Bronchial epithelial cell (primary cell): ENCODE measurements at places on chromosomes 2 and 18.

- no peak for DNase-seq
These were observed 46.5 kb downstream of the ZFP36L2 start for GRCh38 chr2:43179942-43180341.

GRCh38 chr2:63406641-63407040 is 181.6 kb downstream of the WDPCP start:
- DNase-seq = no peak

DNA sequence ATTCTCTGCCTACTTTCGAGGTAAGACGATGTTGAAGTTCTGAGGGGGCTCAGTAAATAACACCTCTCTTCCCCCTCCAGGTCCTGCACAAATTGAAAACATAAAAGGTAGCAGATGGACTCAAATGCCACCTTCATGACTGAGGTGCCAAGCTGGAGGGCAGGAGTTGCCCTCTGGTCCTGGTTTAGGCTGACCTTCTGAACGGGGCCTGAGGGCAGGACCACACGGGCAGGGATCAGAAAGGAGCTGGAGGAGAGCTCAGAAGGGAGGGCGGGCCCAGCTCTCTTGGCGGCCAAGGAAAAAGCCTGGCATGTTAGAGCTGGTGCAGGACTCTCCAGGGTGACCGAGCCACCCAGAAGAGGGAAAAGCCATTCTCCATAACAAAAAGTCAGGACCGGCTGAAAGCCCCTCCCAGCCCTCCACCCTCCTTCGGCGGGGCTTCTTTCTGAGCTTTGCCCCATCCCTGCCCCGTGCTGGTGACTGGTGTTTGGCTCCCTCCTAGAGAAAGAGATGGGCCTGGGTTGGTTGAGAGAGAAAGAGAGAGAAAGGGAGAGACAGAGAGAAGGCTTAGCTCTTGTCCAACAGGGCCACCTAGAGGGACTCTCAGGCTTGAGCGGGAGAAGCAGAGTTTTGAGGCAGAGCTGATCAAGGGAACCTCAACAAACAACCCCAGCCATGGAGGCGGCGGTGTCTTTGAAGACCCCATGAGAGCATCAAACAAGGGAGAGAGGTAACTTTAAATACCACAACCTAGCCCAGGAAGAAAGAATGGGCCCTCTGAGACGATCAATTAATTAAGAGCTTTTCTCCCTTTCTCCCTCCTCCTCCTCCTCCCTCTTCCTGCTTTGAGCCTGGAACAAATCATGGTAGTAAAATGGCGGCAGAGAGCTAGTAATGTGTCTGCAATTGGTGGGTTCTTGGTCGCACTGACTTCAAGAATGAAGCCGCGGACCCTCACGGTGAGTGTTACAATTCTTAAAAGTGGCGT is 50.8 kb downstream of the WIPF1 start:
- DNase-seq = peak; percentile 44

DNA sequence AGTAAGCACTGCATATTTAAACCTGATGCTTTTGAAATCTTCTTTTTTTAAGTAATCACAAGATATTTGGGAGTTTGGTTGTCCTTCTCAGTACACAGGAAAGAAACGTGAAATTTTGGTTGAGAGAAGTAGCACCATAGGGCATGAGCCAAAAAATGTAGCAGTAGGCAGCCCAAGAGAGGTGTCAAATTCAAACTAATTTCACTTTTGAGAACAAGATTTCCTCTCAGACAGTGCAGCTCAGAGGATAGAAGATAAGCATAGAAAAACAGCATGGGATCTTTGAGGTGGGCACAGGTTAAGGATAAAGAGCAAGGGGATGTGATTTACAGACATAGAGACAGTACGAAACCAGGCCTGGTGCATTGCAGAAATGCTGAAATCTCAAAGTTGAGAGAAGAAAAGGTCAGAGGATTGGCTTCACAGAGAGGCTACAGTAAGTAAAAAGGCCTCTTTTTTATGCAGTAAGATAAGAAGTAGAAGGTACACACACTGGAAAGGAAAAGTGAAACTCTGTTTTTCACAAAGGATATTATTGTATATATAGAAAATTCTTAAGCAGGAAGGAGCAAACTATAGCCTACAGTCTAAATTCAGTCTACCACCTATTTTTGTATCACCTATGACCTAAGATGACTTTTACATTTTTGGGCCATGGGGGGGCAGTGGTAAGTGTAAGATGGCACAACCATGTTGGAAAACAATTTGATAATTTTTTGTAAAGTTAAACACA is 89.8 kb downstream of the PKP4 start:
- DNase-seq = no peak

DNA sequence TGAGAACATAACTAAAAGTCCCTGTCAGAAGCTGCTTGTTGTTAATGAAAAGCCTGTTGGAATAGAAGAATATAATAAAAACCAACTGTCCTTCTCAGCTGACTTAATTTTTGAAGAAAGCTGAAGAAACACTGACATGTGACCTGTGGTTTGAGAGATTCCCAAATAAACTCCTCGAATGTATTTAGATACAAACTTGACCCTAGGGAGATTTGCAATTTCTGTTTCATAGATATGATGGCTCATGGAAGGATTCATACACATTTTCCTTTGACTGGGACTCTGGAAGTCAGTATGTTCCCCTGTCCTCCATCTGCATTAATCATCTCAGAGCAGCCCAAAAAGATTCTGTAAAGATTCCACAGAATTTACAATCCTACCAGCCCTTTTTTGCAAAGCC is 195.1 kb downstream of the TMEM247 start:
- DNase-seq = no peak

- no peak for DNase-seq
These were observed 274.4 kb downstream of the ERBB4 start for GRCh38 chr2:212264187-212264586.

DNA sequence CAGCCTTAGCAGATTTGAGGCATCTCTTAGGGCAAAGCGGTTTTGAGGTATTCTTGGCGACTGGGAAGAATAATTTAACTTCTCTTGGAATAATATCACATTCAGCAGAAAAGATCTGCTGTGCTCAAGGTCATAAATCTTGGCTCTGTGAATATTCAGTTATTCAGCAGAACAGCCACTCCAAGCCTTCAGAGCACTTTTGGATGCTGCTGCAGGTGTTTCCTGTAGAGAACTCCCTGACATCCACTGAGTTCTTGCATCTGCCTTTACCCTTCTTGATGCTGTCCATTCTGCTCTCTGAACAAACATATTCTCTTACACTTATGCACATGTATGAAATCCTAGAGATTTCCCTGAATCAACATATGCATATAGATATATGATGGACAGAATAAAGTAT is 390.3 kb downstream of the NRXN1 start:
- no peak for DNase-seq

DNA sequence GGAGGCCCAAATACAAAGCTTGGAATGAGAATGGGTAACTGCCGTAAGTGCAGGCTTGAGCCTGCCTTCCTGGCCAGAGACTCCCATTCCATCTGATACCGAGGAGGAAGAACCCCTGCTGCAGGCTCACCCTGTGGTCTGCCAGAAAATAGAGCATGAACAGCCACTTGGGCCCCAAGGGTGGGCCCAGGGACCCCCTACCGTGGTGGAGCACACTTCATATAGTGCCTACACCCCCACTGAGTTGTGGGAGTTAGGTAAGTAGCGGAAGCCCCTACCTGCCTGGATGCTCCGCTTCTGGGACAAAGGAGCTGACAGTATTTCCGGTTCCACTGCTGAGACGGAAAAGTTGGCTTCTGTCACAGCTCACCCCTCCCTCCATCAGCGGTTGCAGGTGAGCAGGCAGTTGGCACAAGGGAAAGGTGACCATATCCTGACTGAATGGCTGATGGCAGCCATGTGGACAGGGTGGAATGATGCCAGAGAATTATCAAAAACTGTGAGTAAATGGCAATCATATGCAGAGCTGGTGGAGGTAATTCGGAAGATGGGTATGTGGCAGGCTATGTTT is 11.5 kb upstream of the C2orf42 start:
- peak; percentile 17 for DNase-seq

DNA sequence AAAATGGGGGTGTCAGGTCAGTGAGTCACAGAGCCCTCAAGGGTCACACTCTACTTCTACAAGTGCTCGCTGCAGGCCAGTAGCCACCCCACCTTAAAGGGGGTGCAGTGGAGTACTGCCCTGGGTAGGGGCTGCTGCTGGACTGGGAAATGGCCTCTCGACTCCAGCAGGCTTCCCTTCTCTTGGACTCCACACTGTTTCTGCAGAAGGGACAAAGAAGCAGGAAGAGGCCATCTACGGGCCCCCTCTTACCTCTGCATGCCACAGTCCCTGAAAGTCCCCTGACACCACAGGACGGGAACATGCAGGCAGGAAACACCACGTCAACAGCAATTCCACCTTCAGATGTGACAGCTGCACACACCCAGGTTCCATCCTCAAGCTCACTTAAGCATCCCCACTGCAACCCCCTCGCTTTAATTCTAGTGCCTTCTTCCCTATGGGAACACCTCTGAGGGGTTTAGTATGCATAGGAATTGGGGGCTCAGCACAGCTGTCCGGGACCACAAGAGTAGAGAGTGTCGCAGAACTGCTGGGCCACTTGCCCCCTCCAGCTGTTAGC is 22.3 kb downstream of the SNED1 start:
- DNase-seq = no peak

DNA sequence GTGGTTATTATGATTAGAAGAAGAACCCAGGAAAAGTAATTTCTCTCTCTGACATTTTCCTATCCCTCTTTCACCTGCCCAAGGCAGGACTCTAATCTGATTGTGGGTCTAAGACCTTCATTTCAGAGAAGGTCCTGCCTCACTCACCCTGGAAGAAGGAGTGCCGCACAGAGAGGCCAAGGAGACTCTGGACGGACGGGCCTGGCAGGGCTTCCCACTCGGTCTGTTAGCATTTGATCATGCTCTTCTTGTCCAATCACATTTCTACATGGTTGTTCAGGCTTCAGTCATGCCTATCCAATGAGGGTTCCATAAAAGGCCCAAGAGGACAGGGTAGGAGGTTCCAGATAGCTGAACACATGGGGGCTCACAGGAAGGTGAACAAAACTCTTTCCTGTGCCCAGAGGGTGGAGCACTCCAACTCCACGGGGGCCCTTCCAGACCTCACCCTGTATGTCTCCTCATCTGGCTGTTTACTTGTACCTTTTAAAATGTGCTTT is 27.0 kb downstream of the ZNF892 start:
- DNase-seq = no peak

- DNase-seq = no peak
These were observed 61.7 kb downstream of the HS1BP3 start for GRCh38 chr2:20588918-20589871.

DNA sequence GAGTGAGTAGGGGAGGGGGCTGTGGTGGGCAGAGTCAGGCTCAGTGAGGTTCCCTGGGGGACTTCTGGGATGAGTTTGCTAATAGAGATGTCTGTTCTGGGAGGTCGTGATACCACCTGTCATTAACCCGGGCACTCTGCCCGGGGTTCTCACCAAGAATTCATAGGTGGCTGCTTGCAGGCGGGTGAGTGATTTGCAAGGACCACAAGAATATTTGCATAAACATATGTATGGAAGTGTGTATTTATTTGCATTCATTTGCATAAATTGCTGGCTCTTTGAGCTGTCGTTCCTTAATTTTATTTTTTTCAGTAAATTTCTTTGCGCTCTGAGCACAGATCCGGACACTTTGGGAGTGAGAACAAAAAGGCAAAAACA is 260.0 kb downstream of the ATAD2B start:
- no peak for DNase-seq

DNA sequence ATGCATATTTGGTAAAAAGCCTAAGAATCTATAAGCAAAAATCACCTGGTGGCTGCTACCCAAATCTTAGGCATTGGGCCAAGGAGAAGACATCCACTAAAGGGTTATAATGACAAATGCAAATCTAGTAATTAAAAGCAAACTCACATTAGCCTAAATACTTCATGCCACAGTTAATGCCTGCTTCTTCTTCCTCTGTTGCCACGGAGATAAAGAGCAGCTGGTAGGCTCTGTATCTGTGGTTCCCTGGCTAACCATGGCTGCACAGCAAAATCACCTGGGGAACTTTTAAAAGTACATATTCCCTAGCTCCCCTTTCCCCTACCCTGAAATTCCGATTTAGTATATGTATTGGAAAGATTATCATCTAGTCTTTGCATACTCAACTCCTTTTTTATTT is 114.3 kb downstream of the LNPK start:
- DNase-seq = no peak

DNA sequence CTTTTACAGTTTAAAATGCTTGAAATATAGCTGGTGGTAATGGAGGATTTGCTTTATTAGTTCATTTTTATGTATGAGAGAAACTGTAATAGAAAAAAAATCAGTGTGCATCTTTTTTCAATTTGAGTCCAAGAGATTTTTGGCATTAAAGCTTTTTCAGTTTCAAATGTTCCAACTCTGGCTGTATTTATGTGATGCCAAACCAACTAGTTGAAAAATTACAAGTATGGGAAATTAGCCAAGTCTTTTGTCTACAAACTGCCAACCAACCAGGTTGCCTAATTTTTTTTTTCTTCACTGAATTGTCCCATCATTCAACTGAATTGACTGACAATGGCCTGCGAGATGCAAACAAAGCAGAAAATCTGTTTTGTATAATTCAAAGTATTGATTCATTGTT is 95.7 kb downstream of the ICOS start:
- DNase-seq = no peak

DNA sequence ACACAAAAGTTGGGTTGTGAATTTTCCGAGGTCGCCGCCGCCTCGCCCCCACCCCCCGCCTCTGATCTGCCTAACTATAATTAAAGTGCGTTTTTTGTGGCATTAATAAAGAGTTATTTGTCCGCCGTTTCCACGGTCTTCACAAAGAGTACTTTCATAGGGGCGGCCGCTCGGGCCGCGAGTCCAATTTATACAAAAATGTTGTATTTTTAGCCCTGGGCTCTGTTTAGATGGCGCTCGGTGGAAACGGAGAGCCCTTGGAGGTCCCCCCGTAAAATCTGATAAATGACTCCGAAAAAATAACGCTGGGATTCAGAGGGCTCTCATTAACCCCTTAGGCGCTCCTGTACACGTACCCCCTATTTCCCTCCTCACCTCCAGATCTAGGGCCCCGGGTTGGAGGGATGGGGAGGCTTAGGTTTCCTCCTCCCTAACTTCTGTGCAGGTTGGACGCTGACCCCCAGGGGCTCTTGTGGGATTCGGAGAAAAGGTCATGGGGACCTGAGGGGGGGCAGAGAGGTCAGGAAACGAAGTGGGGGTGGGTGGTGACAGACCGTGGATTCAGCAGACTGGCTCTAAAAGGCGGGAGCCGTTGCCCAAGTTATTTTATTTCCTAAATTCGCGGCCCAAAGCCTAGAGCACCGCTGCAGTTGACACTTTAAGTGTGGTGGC is 1.9 kb downstream of the CYP26B1 start:
- DNase-seq = no peak

- DNase-seq = peak; percentile 70
These were observed 858 bp downstream of the KCNS3 start for GRCh38 chr2:17879137-17879912.

DNA sequence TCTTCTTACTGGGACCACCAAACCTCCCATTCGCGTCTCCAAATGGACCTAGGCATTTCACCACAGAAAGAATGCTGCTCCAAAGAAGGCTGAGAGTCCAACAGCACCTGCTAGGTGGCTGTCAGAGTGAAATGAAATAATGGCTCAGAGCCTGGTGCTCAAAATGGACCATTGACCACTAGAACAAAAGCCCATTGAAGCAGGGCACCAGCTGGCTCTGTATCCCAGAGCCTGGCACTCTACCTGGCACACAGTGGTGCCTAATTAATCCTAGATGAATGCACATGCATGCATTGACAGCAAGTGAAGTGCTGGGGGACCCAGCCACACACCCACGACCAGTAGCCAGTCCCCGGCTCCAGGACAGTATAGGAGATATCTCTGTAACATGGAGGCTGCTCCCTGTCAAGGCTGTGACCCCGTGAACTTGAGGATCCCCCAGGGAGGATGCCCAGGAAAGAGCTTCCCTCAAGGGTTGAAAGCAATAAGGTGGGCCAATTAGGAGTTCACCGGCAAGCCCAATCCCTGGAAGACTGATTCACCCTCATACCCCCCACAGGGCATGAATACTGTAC is 261.3 kb downstream of the TNS1 start:
- no peak for DNase-seq

- DNase-seq = peak; percentile 58
These were observed 48.5 kb downstream of the SMAD7 start for GRCh38 chr18:48902023-48902855.
